Stimulated activated CD8-positive, alpha-beta memory T cell treated with anti-CD3 and anti-CD28 coated beads, Interleukin-7, amount 100 ng/mL, for 24 hours (primary cell): ENCODE measurements at places on chromosomes 6 and 20.

DNA sequence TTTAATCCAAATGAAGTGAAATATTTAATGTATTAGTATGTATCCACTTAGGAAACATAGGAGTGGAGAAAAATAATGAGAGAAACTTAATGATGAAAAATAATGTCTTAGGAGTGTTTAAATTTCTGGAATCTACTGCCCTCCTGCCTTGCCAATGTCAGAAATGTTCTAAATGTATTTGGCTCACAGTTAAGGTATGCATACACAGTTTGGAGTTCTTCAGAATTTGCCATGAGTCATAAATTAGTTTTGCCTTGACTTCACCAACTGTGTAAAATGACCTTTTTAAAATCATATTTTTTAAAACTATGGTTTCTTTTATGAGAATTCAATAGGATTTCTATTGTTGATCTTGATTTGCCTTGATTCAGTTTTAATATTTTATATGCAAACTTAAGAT is 191.7 kb upstream of the HSF2 start:
- no peak for DNase-seq

DNA sequence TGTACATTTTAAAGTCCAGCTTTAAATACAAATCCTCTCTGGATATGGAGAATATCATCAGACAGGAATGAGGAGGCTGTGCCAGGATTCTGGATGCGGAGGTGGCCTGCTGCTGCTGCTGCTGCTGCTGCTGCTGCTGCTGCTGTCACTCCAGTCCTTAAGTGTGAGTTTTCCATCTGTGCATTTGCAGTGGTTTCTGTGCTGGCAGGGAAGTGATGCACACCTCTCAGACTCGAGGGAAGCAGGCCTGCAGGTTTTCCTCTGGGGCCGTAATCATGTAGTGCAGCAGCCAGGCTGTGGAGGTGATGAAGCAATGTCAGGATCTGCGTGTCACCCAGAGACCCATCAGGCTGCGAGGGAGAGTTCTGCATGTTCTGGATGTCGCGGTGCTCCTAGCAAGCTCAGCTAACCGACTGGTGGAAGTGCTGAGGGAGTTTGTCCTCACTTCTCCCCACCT is 32.0 kb downstream of the CFAP61 start:
- DNase-seq, result no peak

DNA sequence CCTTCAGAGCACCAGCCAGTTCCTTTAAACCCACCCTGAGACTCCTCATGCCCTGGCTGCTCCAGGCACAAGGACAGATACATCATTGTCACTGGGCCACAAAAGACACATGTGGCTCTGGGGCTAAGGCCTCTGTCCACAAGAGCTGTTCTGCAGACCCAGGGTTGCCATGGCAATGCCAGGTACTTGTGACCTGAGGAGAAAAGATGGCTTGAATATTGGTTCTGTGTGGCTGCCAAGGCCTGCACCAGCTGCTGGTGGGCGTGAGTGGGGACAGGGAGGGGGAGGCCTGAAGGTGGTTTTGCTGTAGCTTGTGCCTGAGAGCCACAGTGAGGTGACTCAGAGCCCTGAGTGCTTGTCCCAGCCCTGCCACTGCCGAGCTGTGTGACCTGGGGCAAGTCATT is 31.8 kb downstream of the SAYSD1 start:
- no peak for DNase-seq

GRCh38 chr6:44699851-44700250 is 312.3 kb downstream of the CDC5L start:
- DNase-seq, result no peak

DNA sequence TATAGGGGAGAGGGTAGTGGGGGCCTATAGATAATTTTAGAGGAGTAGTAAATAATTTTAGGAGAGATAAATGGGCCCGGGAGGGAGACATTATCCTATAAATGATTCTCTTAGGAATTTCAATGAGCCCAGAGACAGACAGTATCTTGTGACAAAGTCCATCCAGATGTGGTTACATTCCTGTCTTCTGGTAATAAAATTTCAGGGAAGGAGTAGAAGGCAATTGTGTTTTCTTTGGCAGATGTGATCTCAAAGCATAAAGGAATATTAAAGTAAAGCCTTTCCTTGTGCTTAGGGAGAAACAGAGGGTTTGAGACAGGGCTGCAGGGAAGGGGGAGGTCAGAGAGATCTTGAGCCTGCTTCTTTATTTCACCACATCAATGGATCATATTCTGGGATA is 979.8 kb upstream of the GJE1 start:
- DNase-seq, result no peak

DNA sequence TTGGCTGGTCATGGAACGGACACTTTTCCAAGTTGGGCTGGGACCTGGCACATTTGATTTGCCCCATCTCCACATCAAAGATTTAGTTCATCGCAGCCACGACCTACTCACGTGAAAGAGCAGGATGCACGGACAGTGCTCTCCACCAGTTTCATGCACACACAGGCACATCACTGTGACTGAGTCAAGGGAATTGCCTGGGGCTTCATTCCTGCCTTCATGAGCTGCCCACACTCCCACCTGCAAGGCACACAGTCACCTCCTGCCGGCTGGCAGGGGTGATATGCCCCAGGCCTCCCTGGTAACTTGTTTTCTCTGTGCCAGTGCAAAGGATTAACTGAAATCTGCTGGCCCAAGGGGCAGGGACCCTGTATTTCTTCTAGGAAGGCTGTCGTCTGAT is 23.3 kb upstream of the CST1 start:
- no peak for DNase-seq
